ENCODE measurements at places on chromosomes 3 and 15. TPM values are rescaled to one million over a fixed set of nuclear protein-coding genes. Genes with fewer than 3 reads are reported as not detected.

DNA sequence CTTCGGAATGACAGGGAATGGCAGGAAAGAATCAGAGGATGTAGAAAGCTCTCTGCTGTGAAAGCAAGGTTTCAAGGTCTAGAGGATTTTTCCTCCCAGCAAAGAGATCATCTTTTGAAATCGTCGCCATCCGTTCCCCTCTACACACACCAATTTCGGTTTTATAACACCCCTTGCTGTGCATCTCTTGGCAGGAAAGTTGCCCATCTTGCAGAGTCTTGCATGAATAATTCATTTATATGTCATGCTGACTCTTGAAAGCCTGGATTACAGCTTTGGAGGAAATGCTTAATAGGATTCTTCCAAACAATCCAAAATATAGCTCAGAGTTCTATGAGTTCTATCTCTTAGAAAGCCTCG is 262.7 kb downstream of the CHL1 start:
- DNase-seq: no peak

DNA sequence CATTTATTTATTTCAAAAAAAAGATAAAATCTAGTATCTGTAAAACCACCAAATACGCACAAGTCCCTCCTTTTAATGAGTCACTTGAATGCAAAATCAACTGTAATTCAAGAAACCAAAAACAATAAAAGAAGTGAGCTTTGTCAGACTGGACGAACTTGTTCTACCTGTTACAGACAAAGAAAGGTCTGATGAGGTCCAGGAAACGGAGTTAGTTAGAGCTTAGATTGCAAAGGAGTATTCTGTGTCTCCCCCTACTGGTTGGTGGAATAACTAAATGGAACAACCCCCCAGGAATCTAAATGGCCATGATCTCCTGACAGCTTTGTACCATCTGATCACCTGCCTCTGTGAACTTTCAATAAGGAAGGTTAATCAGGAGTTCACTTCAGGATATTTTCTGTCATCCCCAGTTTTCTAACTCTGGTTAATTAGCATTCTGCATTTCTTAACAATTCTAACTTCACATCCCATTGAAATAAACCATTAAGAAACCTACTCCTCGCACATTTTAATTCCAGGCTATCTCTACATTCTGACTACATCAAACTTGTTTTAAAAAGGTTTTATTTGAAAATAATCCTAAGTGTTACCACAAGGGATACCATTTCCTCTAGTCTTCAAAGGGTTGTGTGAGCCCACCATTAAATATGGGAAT is 333.0 kb upstream of the SATB1 start:
- DNase-seq: no peak

DNA sequence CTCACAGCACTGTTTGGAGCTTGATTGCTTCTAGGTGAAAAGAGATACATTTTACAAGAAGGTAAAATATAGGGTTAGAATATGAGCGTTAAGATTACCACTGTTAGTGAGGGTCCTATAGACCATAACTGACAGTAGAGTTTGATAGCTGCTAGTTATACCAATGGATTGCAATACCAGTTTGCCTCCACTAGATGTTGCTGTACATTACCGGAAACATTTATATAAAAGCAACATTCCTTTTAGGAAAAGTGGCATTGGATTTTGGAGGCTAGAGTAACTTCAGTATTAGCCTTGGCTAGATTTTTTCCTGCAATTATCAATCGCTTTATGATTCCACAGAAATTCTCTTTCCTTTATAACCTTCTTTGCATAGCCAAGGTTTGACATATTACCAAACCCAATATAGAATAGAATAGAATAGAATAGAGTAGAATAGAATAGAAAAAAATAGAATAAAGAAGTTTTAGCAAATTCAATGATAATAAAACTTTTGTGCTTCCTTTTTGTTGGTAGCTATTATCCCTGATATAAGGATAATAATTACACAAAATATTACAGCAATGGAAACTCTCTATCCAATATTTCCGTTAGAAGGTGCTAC is 1093.6 kb upstream of the ALCAM start:
- no peak for DNase-seq

GRCh38 chr3:185049710-185050109 is 103.2 kb downstream of the C3orf70 start:
- no peak for DNase-seq

DNA sequence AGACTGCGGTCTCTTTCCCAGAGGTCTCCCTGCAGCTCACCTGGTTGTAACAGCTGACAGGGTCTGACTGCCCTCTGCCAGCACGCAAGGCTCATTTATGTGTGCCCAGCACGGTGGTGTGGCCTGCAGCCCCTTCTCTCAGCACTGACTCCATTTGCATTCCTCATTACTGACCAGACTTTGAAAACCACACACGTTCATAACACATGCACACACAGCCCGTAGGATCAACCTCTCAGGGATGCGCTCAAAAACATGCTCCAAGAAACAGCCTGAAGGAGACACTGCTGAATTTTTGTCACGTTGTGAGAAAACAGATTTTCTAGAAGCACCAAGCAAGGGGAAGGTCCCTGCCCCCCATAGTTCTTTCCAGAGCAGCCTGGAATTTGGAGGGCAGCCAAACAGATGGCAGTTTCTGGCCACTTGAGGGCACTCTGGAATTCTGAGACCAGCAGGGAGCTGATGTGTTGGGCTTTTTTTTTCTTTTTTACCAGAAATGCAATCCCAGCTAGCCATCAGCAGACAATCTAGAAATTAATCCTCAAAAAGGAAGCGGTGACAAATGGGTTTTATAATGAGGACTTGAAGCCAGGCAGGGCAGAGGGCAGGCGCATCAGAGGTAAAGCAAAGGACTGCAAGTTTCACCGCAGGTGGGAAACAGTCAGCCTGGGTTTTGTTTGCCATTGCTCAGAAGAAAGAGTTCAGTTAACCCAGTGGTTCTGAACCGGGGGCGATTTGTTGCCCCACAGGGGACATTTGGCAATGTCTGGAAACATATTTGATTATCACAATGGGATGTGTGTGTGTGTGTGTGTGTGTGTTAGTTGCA is 170.5 kb upstream of the PROK2 start:
- peak; percentile 83 for DNase-seq

DNA sequence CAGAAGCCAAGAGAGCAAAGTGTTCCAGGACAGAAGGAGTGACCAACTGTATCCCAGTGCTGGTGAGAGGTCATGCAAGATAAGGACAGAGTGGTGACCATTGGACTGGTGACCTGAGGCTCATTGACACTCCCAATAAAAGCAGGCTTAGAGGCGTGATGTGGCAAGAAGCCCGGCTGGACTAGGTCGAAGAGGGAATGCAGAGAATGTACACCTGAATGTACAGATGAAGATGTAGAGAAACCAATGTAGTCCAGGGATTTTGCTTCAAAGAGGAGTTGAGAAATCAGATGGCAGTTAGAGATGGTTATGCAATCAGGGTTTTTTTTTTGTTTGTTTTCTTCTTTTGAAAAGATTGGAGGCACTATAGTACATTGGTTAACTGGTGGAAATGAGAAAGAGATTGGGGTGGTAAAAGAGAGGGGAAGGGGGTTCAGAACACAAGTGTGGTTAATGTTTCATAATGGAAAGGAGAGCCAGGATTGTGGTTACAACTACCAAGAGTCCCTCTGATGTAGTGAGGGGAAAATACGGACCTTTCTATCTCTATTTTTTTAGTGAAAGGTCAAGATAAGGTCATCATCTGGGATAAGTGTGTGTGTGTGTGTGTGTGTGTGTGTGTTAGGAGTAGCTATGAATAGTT is 23.3 kb downstream of the ST3GAL6 start:
- no peak for DNase-seq

- no peak for DNase-seq
Observed at GRCh38 chr15:81531109-81531592, 157.1 kb upstream of the TMC3 start.

DNA sequence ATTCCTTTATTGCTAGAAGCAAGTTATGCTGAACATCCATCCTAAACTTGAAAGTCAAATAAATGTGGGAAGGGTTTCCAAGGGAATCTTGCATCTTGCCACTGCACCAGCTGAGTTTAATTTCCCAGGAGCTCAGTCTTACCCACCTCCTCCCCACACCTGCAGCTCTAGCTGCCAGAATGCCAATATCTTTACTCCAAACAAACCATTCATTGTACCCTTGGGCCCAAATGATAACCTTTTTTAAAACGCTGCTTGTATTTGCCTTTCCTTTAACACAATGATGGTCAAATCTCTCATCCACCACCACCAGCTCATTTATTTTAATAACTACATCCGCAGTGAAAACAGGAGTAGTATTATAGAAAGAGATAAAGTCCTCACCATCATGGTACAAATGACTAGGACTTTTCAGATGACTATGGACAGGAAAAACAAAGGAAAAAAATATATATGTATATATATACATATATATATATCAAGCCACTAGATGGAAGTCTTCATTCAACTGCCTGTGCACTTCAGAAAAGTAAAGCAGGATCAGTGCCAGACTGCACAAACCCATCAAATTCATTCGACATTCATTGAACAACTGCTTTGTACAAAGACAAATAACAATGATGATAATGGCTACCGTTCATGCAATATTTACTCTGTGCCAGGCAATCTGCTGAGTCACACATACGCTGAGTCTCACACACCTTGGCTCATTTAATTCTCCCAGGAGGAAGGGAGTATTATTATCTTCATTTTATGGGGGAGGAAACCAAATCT is 44.0 kb downstream of the BFSP2 start:
- DNase-seq: no peak

- DNase-seq: no peak
Observed at GRCh38 chr15:93288728-93289294, 199.8 kb upstream of the RGMA start.

- no peak for DNase-seq
Observed at GRCh38 chr3:73437828-73438227, 186.9 kb downstream of the PDZRN3 start.

DNA sequence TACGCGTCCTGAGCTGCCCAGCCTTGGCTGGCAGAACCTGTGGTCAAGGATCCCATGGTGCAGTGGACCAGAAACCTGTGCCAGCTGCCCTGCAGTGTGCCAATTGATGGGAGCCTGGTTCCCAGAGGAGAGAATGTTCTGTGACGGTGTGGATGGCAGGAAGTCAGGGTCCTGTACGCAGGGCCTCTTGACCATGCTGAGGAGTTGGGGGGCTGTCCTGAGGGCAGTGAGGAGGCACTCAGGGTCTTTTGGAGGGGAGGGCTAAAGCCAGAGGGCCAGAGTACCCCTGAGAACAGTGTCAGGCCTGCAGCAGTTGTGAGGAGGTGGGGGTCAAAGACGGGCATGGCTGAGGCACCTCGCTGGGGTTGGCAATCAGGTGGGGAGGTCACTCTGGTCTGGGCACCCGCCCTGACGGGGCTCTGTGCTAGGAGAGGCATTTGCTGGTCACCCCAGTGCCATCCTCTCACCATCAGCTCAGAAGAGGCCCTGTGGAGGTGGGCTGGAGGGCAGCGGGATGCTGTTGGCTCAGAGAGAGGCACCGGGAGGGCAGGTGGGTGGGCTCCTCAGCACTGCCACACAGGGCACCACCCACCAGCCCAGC is 61.0 kb downstream of the SCN5A start:
- DNase-seq: no peak

The LINS1 gene
- 8.3 TPM for total RNA-seq

The MYZAP gene
- total RNA-seq: 6.2 TPM

The DLEC1 gene
- total RNA-seq: 0.14 TPM

The CHRFAM7A gene
- 8.3 TPM for total RNA-seq

The TICRR gene
- total RNA-seq: 0.09 TPM

The MUC20 gene
- 9.4 TPM for total RNA-seq

The SUSD5 gene
- total RNA-seq: 4.0 TPM
